ENCODE measurements at places on chromosomes 11 and 22.
A peak's percentile ranks its signal among the peaks of the same experiment; 100 is the strongest.

GRCh38 chr11:131973061-131973460, 602.6 kb downstream of the NTM start:
- DNase-seq, result no peak

GRCh38 chr11:74162681-74163467, 7.9 kb downstream of the C2CD3 start:
- no peak for DNase-seq

GRCh38 chr11:59078435-59078834, 7.7 kb upstream of the GLYATL1B start:
- no peak for DNase-seq

DNA sequence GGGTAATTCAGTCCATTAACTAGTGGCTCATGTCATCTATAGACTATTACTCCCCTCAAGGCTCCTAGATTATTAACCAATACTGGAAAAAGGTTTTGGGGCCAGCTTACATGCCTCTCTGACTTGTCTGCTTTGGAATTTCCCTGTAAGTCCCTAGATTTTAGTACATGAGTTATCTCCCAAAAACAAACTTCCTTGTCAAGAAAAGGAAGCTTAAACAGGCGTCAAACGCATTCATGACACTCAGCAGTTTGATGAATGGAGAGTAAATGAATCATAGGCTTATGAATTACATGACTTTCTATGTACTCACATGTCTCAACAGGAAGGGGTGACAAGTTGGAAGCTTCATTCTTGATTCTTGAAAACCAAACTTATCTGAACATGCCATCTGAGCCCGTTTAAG, 70.8 kb downstream of the BLID start:
- no peak for DNase-seq

DNA sequence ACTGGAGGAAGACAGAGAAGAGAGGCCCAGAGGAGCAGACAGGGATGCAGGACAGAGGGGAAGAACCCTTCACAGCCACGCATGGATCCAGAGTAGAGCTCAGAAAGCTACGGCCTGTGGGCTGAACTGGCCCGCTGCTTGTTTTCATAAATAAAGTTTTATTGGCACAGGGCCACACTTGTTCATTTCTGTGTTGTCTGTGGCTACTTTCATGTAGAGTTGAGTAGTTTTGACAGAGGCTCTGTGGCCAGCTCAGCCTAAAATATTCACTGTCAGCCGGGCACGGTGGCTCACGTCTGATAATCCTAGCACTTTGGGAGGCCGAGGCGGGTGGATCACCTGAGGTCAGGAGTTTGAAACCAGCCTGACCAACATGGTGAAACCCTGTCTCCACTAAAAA, 26.2 kb upstream of the GAL start:
- DNase-seq, result no peak

GRCh38 chr11:20161923-20162744, 1.9 kb upstream of the DBX1 start:
- DNase-seq, result no peak

DNA sequence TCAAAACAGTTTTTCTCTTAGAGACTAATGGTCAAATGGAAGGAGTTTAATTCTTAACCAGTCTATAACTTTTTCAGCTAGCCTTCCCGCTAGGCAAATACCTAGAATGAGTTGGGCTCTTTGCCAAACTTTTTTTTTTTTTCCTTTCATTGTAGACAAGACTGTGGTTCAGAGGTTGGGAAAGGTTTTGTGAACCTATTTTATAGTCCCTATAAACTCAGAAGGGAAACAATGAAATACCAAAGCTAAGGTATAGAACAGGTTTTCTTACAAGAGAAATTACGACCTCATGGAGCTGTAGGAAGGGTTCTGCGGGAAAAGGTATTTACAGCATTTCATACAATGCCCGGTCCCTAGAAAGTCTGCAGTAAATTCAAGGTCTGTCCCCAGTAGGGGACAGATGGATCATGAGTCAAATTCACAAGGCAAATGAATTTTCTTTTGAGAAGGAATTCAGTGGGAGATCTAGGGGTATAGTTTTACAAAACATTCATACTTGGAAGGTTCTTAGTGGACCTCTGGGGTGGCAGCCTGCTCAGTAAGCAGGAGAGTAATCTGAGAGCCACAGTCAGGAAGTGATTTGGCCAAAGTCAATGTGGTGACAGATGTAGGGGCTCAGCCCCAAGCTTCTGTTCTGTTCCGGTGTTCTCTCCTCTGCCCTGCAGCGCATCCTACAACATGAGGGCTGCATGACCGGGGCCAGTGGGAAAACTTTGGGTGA, 146.8 kb downstream of the DBX1 start:
- no peak for DNase-seq

GRCh38 chr22:30860176-30861105, 108.1 kb downstream of the MORC2 start:
- no peak for DNase-seq

GRCh38 chr11:78223320-78223954, 34.7 kb downstream of the USP35 start:
- peak; percentile 16 for DNase-seq

DNA sequence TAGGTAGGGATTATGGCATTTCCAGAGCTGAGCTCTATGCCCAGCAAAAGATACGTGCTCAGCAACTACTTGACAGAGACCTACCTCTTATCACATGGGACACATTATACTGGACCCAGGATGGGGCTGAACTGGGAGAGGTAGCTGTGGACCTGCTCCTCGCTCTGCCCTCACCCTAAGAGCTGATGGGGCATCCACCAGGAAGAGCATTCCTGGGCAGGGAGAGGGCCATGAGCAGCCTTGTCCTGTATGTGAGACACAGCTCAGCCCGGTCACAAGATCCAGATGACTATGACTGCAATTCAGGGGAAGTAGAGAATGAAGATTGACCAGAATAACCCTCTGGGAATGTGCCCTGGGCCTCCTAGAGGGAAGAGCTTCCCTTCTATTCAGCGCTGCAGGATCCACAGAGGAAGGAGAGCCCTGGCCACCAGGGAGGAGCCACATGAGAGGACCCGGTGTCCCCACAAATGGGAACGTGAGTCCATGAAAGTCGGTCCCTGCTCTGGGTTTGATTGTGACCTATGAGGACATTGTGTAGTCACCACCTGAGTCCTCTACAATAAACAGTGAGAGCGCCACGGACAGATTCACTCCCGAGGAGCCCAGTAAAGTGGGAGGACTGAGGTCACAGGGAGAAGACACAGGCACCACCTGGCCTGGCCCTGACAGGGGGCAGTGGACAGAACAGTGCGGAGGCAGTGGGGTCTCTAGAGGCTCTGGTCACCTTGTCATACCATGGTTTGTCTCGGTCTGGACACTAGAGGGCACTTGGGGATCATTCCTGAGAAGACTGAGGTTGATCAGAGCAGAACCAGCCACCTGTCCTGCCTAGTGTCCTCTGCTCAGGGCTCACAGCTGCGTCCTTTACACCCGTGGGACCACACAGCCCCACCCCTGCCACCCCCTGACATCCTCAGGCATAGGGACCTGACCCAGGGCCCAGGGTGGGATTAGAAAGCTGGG, 99.5 kb downstream of the ZNF280B start:
- DNase-seq, result peak; percentile 16

GRCh38 chr11:87223816-87224215, 186.1 kb downstream of the TMEM135 start:
- DNase-seq, result no peak

DNA sequence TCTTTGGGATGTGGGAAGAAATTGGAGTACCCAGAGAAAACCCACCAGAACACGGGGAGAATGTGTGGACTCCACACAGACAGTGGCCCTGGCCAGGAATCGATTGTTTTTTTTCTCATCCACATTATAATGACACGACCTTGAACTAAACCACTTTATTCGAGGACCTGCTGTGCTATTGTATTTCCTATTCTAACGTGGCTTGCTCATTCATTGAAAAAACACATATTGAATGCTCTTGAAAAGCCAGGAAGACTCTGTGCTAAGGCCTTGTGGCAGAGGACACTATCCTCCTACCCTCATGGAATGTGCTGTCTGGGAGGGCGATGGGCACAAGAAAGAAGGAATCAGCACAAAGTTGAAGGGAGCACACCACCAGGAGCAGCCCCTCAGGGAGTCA, 9.1 kb upstream of the SREBF2 start:
- DNase-seq, result no peak

Data from CD4-positive, alpha-beta T cell treated with Interferon gamma for 1 hour (primary cell).